ENCODE measurements at places on chromosomes 2 and 18.

GRCh38 chr2:8554296-8554806, 127.5 kb upstream of the ID2 start:
- no peak for DNase-seq

GRCh38 chr2:102033031-102033749, 41.4 kb downstream of the IL1R2 start:
- no peak for DNase-seq

- no peak for DNase-seq
Measured at GRCh38 chr2:134657650-134658250, 61.0 kb downstream of the TMEM163 start.

GRCh38 chr2:177289824-177290628, 25.5 kb upstream of the NFE2L2 start:
- no peak for DNase-seq

- DNase-seq: no peak
Measured at GRCh38 chr2:127052771-127053691, 53.9 kb downstream of the BIN1 start.

DNA sequence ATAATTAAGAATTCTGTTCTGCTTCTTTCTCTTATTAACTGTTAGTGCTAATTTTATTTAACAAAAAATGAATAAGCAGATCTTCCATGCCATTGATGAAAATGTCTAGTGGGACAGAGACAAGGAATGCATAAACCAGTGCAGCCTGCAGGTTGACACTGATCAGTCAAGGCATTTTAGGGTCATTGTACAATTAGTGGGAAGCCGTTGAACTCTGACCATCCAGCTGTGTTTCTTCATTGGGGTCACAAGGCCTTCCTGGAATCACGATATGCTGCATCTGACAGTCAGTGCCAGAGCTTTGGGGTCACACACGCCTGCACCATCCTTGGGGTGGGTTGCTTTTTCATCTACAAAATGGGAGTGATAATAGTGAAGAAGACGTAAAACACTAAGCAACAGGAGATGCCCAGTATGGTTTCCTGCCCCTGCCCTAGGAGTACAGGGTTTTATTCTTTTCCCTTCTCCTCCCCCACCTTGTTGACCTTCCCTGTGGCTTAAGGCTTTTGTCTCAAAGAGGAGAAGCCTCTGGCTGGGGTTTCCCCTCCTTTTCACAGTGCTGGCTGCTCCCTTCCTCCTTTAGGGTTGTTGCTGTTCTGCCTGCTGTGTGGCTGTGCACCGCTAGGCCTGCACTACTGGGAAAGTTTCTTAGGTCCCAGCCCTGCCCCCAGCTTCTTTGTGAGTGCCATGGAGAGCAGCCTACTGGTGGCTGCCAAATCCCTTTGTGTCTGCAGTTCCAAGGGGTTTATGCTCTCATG, 245.6 kb downstream of the TPGS2 start:
- no peak for DNase-seq

- DNase-seq: no peak
Measured at GRCh38 chr2:71235930-71236587, 9.2 kb upstream of the PAIP2B start.

GRCh38 chr2:27453968-27454367, 11.8 kb downstream of the KRTCAP3 start:
- no peak for DNase-seq

- peak; percentile 19 for DNase-seq
Measured at GRCh38 chr2:237154082-237154638, 68.5 kb downstream of the COPS8 start.

DNA sequence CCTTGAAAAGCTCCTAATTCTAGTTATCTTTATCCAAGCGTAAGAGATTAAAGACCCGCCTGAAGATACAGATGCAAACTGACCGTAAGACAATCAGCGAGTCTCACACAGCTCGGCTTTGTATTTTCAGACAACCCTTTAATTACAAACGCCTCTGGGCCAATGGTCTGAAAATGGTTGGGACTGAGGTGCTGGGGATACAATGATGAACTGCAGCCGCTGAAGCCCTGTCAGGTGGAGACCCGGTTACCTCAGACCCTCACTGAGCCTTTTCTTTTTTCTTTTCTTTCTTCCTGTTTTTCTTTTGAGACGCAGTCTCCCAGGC, 715 bp upstream of the CFAP36 start:
- DNase-seq: no peak

GRCh38 chr2:136497709-136498108, 267.6 kb upstream of the THSD7B start:
- DNase-seq: no peak

DNA sequence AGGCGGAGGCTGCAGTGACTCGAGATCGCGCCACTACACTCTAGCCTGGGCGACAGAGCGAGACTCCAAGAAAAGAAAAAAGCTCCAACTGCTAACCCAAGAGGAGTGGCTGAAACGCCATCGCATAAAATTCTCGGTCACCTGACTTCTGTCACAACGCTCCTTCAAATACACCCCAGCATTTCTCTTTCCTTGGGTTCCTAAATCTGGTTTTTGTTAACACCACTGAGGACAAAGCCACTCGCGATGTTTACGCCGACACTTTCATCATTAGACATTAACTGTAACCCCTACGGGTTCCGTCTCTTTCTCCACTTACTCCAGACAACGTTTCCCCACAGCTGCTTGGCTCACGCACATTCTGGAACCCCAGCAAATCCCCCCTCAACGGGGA, 679 bp downstream of the CLK1 start:
- no peak for DNase-seq

DNA sequence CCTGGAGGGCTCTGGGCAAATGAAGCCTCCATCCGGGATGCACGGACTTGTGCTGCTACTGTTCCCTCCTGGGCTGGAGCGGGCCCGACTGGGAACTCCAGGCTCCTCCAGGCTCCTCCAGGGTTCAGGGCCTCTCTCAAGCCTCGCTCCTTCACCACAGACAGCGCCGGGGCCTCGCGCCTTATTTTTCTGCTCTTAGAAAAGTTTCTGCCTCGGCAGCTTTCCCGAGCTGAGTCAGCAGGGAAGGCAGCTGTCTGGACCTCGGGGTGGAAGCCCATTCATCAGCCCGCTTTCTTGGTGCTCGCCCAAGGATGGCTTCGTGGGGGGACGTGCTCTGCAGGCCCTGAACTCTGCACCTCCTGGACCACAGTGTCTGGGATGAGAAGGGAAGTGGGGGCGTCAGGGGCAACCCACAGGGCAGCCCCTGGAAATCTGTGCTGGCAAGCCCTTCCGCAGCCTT, 12.9 kb upstream of the TEX51 start:
- DNase-seq: no peak

GRCh38 chr2:178485356-178485755, 5.1 kb downstream of the PLEKHA3 start:
- DNase-seq: no peak

GRCh38 chr18:7336623-7337022, 105.7 kb downstream of the LRRC30 start:
- no peak for DNase-seq

GRCh38 chr2:105797298-105797819, 52.6 kb downstream of the NCK2 start:
- no peak for DNase-seq

GRCh38 chr2:66929632-66930338, 467.3 kb upstream of the ETAA1 start:
- DNase-seq: no peak

GRCh38 chr2:128195435-128195984, 104.5 kb downstream of the UGGT1 start:
- DNase-seq: no peak

DNA sequence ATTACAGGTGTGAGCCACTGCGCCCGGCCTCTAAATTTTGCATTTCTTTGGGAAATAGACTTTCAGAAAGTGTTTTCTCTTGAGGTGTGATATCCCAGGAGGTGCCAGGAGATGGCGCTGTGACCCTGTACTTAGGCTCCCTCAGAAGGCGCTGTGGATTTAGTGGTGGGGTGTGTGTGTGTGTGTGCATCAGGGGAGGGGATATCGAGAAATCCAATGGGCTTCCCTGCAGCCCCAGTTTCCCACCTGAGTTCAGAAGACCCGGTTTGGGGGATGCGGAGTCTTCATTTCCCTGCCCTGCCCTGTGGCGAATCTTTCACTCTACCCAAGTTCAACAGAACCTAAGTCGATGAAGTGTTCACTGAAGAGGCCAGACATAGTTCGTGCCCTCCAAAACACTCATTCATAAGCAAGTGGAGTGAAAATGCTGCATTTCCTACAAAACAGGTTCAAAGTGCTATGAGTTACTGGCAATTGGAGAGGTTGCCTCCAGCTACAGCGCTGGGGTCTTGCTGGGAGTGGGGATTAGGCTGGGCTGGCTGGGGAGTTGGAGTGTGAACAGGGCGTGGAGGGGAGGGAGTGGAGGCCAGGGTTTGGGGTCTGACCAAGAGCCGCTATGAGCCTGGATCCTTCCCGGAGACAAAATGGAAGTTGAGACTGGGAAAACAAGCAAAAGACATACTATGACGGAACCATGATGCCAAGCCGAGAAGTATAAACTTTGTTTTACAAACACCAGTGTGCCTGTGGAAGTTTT, 6.5 kb upstream of the WNT6 start:
- DNase-seq: peak; percentile 47

DNA sequence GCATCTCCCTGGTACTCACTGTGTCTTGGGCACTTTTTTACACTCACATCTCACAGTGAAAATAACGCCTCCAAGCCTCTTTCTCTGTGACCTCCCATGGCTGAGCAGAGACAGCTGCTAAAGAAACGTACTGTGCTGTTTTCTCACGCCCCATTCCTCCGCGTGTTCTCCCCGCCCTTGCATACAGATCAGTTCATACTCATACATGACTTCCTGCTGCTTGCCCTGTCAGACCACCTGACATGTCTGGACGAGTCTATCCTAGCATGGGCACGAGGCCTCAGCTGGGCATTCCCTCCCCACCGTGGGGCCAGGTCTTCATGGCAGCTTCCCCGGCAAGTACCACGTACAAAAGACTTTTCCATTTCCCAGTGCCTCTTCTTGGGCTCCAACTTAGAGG, 21.2 kb upstream of the IL1A start:
- DNase-seq: no peak

- DNase-seq: no peak
Measured at GRCh38 chr2:31987454-31988220, 23.2 kb downstream of the MEMO1 start.

DNA sequence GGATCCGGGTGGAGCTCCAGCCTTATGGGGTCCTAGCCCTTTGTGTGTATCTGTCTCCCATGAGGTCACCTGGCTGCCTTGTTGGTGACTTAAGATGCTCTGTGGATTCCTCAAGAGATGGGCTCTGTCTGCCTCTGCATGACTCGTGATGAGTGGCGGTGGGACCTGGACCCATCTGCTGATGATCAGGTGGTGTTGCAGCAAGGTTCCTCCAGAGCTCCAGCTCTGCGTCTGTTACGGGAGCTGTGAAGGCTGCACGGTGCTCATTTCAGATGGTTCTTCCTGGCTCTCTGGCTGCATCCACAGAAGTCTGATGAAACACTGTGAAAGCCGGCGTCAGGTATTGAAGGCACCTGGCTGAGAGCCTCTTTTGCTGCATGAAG, 2.4 kb downstream of the AGAP1 start:
- no peak for DNase-seq

Data from activated T-helper 1 cell treated with anti-CD3 and anti-CD28 coated beads, Interleukin-2, amount 50 U/mL, for 16 hours (primary cell).